ENCODE measurements at places on chromosomes 4 and X. TPM values are rescaled to one million over a fixed set of nuclear protein-coding genes. Genes with fewer than 3 reads are reported as not detected.

Gene SPANXA1
- not detected for total RNA-seq

Gene NCAPG
- total RNA-seq, result 0.56 TPM

Gene GUF1
- total RNA-seq, result 33.7 TPM

Gene TENM3
- 71.7 TPM for total RNA-seq

GRCh38 chr4:11514003-11514402 lies 85.3 kb upstream of the HS3ST1 start:
- no peak for DNase-seq
- H3K4me3 ChIP-seq, result no peak overlapping the region
- H3K27me3 ChIP-seq, result no peaks in the 10 kb centered on the region
- no peaks in the 10 kb centered on the region for H3K36me3 ChIP-seq
- H3K4me1 ChIP-seq, result no peaks in the 10 kb centered on the region

DNA sequence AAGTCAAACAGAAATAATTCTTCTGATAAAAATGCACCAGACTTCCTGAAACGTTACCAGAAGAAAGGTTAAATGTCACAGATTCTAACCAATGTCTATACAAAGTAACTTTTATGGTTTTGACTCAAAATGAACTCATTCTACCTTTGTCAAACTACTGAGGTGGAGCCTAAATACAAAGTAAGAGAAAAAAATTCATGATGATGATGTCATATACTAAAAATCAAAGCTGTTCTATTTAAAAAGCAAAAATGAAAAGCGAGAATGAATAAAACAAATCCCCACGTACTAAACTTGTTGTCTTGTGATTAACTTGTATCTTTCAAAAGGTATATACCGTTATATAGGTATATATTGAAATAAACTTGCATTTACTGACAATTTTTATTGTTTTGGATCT lies 21.7 kb downstream of the GNPDA2 start:
- no peaks in the 10 kb centered on the region for H3K4me1 ChIP-seq
- H3K4me3 ChIP-seq, result no peak overlapping the region
- peaks cover 24% of the 10 kb centered on the region for H3K36me3 ChIP-seq
- DNase-seq, result no peak

- H3K4me3 ChIP-seq, result no peak overlapping the region
- no peak for DNase-seq
- no peak overlapping the region for H3K27ac ChIP-seq
These were observed 19.5 kb downstream of the COMMD8 start for GRCh38 chr4:47444031-47444430.

GRCh38 chr4:94208266-94208665 lies 601 bp downstream of the SMARCAD1 start:
- peaks cover 10% of the 10 kb centered on the region for H3K36me3 ChIP-seq
- peaks cover 5% of the 10 kb centered on the region for H3K4me1 ChIP-seq
- H3K27ac ChIP-seq, result peak overlapping the region; percentile 90
- no peaks in the 10 kb centered on the region for H3K27me3 ChIP-seq

- no peaks in the 10 kb centered on the region for H3K4me1 ChIP-seq
- H3K36me3 ChIP-seq, result no peaks in the 10 kb centered on the region
- H3K4me3 ChIP-seq, result no peak overlapping the region
- no peak for DNase-seq
- no peaks in the 10 kb centered on the region for H3K27me3 ChIP-seq
These were observed 32.6 kb upstream of the PHF8 start for GRCh38 chrX:54076903-54077302.
